Natural killer cell treated with Interleukin-12 subunit alpha and Interleukin-12 subunit beta and Interleukin-15 and Interleukin-18, amount 100 ng/mL, for 72 hours (primary cell): ENCODE measurements at places on chromosomes 13 and 19.
A peak's percentile ranks its signal among the peaks of the same experiment; 100 is the strongest.

DNA sequence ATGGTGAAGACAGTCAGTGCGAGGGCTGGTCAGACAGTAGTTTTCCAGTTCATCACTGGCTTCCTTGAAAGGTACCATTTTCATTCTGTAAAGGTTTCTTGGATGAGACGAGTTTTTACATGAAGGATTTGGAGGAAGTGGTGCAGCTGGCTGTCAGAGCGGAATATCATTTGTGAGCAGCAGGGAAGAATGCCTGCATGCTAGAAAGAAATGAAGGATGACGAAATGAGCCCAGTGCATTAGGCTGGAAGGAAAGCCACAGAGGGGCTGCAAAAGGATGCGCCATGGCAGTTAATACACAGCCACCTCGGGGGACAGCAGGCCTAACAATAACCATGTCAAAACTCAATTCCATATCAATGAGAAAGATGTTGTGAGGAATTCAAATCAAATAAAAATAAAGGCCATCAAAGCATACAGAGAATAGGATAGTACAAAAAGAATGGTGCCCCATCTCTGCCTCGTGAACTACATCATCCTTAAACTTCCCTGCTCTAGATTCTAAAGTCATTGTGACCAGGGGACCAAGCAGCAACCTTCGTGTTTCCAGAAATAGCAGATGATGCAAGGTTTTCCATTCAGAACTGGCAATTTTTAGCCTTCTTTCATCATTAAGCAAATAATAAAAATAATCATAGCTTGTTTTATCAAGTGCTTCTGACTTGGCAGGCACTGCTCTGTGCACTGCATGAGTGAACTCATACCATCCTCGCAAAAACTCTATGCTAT is 504.2 kb downstream of the RFC3 start:
- DNase-seq: no peak

GRCh38 chr19:34794066-34794960 is 21.3 kb upstream of the ZNF599 start:
- DNase-seq: no peak

GRCh38 chr13:40190641-40191100 is 475.8 kb downstream of the FOXO1 start:
- no peak for DNase-seq

DNA sequence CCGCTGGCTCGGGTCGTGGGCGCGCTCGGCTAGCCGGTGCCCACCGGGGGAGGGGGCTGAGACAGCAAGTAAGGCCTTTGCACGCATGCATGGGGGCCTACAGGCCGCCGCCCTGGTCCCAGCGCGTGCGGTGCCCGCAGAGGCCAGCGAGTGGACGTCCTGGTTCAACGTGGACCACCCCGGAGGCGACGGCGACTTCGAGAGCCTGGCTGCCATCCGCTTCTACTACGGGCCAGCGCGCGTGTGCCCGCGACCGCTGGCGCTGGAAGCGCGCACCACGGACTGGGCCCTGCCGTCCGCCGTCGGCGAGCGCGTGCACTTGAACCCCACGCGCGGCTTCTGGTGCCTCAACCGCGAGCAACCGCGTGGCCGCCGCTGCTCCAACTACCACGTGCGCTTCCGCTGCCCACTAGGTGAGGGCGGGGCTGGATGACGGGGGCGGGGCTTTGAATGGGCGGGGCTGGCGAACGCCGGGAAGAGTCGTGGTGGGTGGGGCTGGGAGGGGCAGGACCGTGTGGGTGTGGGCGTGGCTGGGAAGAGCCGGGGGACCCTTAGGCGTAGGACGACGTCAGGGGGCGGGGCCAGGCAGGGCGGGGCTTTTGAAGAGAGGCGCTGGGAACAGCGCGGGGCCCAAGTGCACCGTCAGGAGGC is 2.1 kb downstream of the CILP2 start:
- no peak for DNase-seq

- DNase-seq: peak; percentile 95
Observed at GRCh38 chr13:39655569-39656324, at the start of gene COG6. COG6 (plus strand) TSS chr13:39655662; CDS start chr13:39655727, 65 bp downstream.

GRCh38 chr19:42155796-42156195 is 23.6 kb upstream of the POU2F2 start:
- no peak for DNase-seq

- DNase-seq: no peak
Observed at GRCh38 chr19:18269070-18269723, 5.1 kb downstream of the IQCN start.

DNA sequence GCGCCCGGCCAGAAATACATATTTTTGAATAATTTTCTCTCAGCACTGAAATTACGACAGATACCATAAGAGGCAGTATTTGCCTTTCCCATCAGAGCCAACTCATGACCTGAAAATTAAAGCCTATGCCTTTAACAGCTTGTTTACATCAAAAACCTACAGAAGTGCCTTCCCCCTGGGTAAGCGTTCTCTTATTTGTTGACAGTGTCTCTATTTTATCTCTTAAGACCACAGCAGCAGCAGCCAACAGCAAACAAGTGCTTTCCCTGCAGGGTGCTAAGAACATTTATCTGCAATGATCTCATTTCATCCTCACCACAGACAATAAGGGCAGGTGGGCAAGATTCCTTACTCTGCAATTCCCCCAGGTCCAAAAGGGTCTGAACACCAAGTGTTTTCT is 6.0 kb downstream of the AKAP8L start:
- DNase-seq: no peak

DNA sequence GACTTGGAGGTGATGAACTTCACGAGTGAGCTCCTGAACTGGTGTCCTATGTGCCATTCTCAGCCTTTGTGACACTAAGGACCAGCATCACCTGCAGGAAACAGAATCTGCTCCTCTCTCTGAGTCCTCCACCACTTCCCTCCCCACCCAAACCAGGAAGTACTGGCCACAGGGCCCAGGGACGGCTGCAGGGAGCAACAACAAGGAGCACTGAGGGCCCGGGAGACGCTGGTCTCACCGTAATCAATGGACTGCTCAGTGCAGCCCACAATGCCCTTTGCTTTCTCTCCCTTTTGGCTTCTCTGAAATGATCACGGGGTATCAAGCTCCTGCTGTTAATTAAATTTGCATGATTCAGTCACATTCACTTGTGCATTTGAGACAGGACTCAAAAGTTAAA is 18.6 kb downstream of the PEPD start:
- DNase-seq: no peak

GRCh38 chr13:21511849-21512248 is 52.7 kb upstream of the ZDHHC20 start:
- no peak for DNase-seq

DNA sequence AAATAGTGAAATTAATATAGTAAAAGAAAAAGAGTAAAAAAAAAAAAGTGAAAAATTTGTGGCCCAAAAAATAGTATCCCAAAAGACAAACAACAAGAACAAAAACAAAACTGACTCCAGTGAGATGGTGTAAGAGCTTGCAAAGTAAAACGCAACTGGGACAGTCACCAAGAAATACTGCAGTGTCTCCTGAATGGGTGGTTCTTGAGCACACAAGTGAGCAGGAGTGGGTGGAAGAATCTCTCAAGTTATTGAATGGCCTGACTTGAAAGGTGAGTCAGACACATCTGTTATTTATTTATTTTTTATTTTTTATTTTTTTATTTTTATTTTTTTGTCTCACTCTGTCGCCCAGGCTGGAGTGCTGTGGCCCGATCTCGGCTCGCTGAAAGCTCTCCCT is 1.9 kb downstream of the ZNF493 start:
- DNase-seq: no peak

DNA sequence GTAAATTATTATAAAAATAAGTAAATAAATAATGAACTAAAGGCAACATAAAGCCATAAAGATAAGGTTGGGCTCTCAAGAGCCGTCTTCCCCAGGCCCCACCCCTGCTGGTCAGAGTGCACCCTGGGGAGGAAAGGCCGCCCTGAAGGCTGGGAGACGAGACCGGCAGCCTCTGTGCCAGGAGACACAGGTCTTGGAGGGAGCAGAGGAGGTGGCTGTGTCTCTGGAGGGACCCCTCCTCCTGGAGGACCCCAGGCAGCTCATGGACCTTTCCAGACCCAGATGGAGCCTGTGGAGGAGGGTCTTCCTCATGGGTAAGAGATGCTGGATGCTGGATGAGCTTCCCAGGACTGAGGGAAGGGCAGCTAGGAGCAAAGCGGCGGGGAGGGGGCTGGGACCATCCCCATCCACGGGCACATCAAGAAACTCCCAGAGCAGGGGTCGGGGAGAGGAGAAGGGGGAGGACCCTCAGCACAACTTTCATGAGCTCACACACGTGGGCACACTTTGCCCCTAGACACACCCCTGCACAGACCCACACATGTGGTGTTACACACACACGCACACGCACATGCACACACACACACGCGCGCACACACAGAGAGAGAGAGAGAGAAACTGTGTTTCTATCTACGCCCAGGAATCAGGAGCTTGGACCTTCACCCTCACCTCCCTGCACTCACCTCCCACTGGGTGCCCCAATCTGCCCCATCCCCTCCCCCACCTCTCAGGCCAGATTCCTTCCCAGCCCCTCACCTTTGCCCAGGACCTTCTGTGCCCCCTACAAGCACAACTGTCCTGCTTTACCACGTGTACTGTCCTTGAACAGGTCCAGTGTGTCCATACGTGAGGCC is at the start of gene CEACAM18:
CEACAM18 (plus strand) TSS at position 159 of the 854 bp plus-strand sequence.
- DNase-seq: peak; percentile 38

- DNase-seq: no peak
Observed at GRCh38 chr19:5908773-5909442, 4.2 kb downstream of the VMAC start.

- no peak for DNase-seq
Observed at GRCh38 chr13:113052206-113052605, 53.4 kb upstream of the F7 start.

- DNase-seq: no peak
Observed at GRCh38 chr13:108376308-108376707, 106.8 kb downstream of the TNFSF13B start.
